DMS153 (cell line): ENCODE measurements at places on chromosomes 11 and 22.

- no peak for DNase-seq
Observed at GRCh38 chr11:57491371-57492061, 24.0 kb downstream of the SLC43A1 start.

DNA sequence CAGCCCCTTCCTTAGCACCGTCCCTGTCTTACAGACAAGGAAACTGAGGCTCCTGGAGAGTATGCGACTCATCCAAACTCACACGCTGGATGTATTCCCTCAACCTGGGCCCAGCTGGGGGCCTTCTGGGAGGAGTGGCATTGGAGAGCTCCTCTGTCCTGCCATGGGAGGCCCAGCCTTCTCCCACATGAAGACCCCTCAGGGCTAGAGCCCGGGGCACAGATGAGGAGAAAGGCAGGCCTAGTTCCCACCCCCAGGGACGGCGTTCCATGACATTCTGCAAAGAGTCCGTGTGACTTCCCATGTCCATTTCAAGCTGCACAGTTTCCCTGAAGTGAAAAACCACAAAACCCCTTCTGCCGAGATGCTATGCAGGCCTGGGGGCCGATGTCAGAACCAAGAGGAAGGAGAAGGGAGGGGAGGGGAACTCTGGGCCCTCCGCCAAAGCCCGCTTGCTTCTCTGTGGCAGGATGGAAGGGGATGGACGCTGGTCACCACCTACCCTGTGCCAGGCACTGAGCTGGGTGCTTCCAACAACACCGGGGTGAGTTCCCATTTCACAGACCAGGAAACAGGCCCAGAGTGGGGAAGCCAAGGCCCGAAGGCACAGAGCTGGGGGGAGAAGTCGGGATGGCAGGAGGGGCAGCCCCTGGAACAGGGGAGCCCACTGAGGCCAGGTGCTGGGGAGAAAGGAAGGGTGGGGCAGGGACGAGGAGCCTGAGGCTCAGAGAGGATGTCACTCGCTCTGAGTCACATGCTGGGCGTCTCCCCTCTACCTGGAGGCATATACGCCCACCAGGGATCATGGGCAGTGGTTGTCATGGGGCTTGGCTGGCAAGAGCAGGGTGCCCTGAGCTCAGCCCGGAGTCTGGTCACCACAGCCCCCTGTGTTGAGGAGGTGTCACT lies 15.7 kb downstream of the RAC2 start:
- no peak for DNase-seq

DNA sequence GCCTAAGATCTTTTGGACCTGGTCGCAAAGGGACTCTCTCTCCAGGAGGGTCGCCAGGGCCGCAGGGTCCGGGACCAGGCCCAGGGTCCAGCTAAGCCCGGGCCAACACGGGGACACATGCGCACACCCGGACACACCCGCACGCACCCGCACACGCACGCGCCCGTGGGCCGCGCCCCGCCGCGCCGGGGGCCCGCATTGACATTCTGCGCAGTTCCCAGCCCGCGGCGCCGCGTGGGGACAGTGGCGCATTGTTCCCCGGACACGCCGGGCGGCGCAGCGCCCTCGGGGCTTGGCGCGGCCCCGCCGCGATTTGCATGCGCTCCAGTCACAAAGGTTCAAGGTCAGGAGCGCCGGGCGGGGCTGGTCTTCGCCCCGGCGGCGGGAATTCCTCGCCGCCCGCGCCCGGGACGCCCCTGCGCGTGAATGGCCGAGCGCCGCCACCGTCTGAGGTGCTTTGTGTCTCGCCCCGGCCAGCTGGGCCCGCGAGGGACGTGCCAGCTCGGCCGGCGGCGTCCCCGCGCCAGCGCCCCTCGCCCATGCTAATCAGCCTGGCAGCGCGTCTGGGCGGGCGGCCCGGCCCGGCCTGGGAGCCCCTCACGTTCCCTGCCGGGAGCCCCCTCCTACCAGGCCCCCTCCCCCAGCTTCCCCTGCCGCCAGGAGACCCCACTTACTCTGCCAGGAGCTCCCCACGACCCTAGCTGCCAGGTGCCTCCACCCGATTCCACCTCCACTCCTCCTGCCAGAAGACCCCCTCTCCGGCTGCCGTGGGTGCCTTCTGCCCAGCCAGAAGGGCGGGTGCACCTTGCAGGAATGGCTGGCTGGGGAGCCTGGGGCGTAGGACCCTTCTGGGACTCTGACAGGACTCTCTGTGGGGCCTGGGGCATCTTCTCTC lies 50.5 kb upstream of the WNT7B start:
- DNase-seq, result no peak

GRCh38 chr22:38608992-38609750 lies 39.2 kb upstream of the DMC1 start:
- no peak for DNase-seq

DNA sequence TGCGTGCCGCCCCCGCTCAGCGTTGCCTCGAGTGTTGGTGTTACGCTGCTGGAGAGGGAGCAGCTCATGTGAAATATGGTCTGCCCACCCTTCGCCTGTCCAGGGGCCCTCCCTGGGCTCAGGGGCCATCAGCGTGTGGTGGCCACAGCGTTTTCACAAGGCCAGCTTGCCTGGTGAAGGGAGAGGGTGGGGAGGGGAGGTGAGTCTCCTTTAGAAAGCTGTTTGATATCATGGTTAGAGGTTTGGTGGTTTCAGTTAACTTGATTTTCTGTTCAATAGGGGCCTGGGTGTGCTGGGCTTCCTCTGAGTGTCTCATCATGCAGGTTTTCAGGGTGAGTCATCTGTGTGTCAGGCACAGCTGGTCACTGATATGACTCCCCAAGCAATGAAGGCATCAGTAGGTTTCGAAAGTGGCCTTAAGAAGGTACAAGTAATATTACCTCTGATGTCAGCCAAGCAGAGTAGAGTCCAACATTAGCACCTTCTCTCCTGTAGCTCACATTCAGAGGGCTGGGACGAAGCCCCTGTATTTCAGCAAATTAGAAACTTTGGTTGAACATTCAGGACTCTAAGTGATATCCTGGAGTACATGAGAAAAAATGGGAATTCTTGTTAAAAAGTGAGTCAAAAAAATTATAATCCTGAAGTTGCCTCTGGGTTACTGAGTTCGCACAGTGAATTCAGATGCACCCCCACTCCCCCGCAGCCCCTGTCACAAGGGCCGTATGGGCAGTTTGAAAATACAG lies 172.5 kb downstream of the TBC1D22A start:
- no peak for DNase-seq

DNA sequence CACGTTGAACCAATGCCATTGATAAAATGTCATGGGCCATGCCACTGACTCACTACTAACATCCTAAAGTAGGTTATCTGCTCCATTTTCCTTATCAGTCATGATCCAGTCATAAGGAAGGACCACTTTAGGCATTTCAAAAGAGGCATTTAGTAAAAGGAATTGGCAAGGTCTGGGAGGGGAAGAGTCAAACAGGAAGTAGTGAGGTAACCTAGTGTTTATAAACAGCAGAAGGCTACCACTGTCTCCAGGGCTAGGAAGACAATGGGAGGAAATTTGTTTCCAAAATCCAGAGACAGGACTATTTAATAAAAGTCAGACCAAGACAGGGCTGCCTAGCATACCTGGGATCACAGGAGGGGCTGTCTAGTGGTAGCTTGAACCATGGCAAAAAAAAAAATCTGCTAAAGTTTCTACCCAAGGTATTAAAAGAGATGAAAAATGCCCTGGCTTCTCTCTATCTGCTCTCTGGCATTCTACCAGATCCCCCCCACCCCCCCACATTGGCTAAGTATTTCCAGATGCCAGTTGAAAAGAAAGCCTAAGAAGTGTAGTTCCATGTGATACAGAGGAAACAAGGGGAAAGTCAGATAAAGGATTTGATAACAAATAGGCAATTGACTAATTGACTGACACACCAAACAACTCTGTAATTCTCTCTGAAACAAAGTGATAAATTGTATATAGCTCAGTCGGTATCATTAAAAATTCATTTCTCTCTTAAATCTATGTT lies 50.4 kb upstream of the C11orf87 start:
- DNase-seq, result no peak

- DNase-seq, result no peak
Observed at GRCh38 chr22:26957897-26958296, 300.5 kb downstream of the MIAT start.

GRCh38 chr11:64915376-64915887 lies 1.6 kb downstream of the ATG2A start:
- no peak for DNase-seq

GRCh38 chr11:11318461-11318860 lies 34.6 kb downstream of the CSNK2A3 start:
- DNase-seq, result no peak

GRCh38 chr11:134027671-134028070 lies 41.2 kb upstream of the JAM3 start:
- DNase-seq, result no peak

DNA sequence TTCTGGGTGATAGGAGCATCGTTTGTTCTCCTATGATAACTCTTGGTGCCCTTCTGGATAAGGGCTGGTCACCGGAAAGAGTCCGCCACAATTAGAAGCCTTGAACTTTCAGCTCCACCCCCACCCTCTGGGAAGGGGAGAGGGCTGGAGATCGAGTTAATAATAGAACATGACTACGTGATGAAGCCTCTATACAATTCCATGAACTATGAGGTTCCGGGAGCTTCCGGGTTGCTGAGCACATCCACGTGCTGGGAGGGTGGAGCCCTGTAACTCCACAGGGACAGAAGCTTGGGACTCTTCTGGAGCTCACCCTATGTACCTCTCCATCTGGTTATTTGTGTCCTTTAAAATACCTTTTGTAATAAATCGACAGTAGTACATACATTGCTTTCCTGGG lies 40.3 kb downstream of the ARHGAP42 start:
- DNase-seq, result no peak

- no peak for DNase-seq
Observed at GRCh38 chr22:40585310-40585751, 51.2 kb downstream of the MRTFA start.

DNA sequence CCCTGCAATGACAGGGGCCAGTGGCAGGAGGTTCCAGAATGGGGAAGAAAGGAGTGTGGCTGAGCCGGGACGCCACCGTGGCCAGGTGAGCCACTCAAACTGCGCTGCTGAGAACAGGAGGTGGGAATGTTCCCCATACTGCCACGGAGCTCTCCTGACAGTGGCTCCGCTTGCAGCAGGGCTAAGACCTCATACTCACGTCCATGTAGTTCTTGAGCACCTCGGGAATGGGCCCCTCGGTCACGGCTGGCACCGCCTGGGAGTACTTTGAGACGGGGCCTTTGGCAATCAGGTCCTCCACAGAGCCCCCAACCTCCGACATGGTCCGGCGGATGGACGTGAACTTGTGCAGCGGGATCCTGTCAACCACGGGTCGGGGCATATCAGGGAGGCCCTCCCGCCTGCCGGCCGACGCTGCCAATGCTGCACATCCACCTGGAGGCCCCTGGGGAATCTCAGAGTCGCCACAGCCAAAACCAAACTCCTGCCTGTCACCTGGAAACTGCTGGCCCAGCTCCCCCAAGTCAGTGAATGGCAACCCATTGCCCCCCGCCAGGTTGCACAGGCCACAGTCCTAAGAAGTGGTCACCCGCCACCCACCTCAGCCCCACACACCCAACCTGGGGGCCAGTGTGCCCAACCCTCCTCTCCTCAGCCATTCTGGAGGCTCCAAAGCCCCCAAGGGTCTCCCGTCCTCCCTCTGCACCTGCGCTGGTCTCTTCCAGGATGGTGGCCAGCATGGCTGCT lies 2.4 kb downstream of the CTSD start:
- no peak for DNase-seq

DNA sequence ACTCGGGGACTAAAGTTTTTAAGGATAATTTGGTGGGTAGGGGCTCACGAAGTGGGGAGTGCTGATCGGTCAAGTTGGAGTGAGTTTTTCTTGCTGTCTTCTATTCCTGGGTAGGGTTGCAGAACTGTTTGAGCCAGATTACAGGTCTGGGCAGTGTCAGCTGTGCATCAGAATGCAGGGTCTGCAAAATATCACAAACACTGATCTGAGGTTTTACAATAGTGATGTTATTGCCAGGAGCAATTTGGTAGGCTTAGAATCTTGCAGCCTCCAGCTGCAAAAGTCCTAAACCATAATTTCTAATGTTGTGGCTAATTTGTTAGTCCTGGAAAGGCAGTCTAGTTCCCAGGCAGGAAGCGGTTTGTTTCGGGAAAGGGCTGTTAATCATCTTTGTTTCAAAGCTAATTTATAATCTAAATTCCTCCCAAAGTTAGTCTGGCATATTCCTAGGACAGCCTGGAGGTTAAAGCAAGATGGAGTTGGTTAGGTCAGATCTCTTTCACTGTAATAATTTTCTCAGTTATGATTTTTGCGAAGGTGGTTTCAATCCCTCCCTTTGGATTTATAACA lies 39.7 kb upstream of the CALCA start:
- DNase-seq, result no peak

GRCh38 chr11:121426476-121427399 lies 25.4 kb upstream of the SORL1 start:
- no peak for DNase-seq

DNA sequence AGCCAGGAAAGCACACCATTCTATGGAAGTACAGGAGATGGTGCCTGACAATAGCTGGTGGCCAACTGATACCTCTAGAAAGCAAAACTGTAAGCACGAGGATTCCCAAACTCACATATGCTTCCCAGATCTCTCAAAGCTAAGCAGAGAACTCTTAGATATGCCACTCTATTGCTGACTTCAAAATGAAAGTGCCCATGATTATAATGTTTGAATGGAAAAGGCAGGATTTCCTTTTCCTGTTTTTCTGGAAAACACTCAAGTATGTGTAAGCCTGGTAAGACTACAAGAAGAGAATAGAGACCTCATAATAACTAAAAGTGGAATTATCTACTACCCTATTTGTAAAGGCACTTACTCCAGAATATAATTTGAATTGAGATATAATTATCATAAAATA lies 2.6 kb upstream of the CARD18 start:
- no peak for DNase-seq

DNA sequence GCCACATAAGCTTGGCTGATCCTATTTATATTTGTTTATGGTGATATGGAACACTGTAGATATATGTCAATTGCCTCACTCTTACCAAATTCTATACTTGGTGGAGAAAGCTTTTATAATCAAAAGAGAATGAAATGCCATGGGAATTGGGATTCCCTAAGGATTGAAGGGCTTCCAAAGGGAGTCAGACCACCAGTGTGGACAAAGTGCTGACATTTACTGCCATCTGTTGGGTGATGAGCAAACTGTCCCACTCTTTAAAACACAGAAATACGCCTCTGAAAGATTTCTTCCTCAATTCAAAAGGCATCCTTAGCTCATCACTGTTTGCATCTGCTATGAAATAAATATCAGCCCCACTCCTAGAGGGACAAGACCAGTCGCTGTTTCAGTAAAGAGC lies 7.1 kb downstream of the SLC1A2 start:
- DNase-seq, result no peak

- no peak for DNase-seq
Observed at GRCh38 chr11:20080032-20080685, 80.1 kb downstream of the DBX1 start.

GRCh38 chr11:16291729-16292128 lies 64.6 kb downstream of the SOX6 start:
- no peak for DNase-seq

GRCh38 chr11:35663408-35663702 lies 780 bp downstream of the TRIM44 start:
- DNase-seq, result no peak
